ENCODE measurements at places on chromosomes 6 and 20. TPM values are rescaled to one million over a fixed set of nuclear protein-coding genes. Genes with fewer than 3 reads are reported as not detected.

Gene CAGE1
- not detected for total RNA-seq

Gene PREX1
- total RNA-seq, result 33.9 TPM

Gene CDSN
- total RNA-seq, result not detected

Gene PRELID3B
- total RNA-seq, result 27.0 TPM

Gene SOX12
- 4.6 TPM for total RNA-seq

Gene AIF1
- total RNA-seq, result 66.3 TPM

Gene SCP2D1
- total RNA-seq, result not detected

Gene FRK
- total RNA-seq, result 1.3 TPM

Gene ABHD16A
- total RNA-seq, result 37.1 TPM

Gene ESR1
- 5.4 TPM for total RNA-seq

Gene REM1
- 5.0 TPM for total RNA-seq

Gene FAM83C
- not detected for total RNA-seq

Gene ZNF831
- under 0.01 TPM for total RNA-seq
